ENCODE measurements at places on chromosomes 5 and 9. TPM values are rescaled to one million over a fixed set of nuclear protein-coding genes. Genes with fewer than 3 reads are reported as not detected.

- DNase-seq = no peak
- H3K36me3 ChIP-seq = peaks cover 3% of the 10 kb centered on the region
- peak overlapping the region; percentile 2 for H3K4me3 ChIP-seq
- no peak overlapping the region for H3K27ac ChIP-seq
- no peaks in the 10 kb centered on the region for H3K27me3 ChIP-seq
Measured at GRCh38 chr9:126372716-126373115, 46.1 kb downstream of the MVB12B start.

DNA sequence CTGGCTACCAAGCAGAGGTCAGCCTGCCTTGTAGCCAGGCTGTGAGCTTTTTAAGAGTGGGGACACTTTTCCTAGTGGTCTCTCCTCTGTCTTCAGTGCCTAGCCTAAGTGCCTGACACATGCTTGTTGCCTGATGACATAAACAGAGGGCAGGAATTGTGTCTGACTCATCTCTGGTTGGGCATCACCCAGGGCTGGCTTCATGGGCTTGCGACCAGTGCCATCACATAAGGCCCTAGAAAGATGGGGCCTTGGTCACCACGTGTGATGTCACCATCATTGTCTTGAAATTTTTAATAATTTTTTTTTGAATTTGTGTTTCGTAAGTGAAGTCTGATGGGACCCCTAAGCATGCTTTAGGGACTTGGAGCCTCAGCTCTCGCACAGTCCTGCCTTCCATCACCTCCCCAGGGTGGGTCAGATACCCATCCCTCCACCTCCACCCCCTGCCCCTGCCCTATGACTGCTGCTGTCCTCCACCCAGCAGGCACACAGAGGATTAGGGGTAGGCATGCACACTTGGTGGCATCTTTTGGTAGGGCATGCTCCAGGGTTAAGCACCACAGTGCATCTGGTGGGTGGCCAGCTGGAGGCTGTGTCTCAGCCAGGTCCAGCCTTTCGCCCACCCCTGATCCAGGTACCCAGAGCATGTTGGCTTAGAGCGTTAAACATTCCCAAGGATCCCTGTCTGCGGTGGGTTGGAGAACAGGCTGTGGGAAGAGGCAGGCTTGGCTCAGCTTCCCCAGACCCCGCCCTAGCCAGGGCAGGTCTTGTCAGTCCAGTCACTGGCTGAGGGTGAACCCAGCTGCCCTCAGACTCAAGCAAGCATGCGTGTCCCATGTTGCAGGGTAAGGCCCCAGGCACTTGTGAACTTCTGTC, 80.1 kb upstream of the SH3PXD2B start:
- H3K4me3 ChIP-seq = no peak overlapping the region
- H3K27ac ChIP-seq = no peak overlapping the region
- no peak for DNase-seq
- H3K36me3 ChIP-seq = no peaks in the 10 kb centered on the region
- H3K4me1 ChIP-seq = no peaks in the 10 kb centered on the region

GRCh38 chr9:6133346-6134063, 82.1 kb upstream of the IL33 start:
- no peaks in the 10 kb centered on the region for H3K36me3 ChIP-seq
- H3K4me1 ChIP-seq = no peaks in the 10 kb centered on the region
- peaks cover 7% of the 10 kb centered on the region for H3K27me3 ChIP-seq
- H3K4me3 ChIP-seq = no peak overlapping the region

Gene SLC6A19
- total RNA-seq = not detected
